ENCODE measurements at places on chromosomes 1 and 21. TPM values are rescaled to one million over a fixed set of nuclear protein-coding genes. Genes with fewer than 3 reads are reported as not detected.

GTF2B gene
- 45.5 TPM for total RNA-seq

SH2D5 gene
- total RNA-seq: 0.15 TPM

OR2T35 gene
- not detected for total RNA-seq

GPR153 gene
- total RNA-seq: 1.6 TPM

SZRD1 gene
- total RNA-seq: 212 TPM

All from activated T-helper 1 cell treated with anti-CD3 and anti-CD28 coated beads, Interleukin-12 subunit alpha, Interleukin-12 subunit beta, Interleukin-2, Interleukin-4 antibody, amounts not matched to agents 30 ng/mL and 10 ng/mL and 1 ng/mL, durations not matched to agents 14 hours and 24 hours and 36 hours (primary cell).